ENCODE measurements at places on chromosomes 12 and 14.

DNA sequence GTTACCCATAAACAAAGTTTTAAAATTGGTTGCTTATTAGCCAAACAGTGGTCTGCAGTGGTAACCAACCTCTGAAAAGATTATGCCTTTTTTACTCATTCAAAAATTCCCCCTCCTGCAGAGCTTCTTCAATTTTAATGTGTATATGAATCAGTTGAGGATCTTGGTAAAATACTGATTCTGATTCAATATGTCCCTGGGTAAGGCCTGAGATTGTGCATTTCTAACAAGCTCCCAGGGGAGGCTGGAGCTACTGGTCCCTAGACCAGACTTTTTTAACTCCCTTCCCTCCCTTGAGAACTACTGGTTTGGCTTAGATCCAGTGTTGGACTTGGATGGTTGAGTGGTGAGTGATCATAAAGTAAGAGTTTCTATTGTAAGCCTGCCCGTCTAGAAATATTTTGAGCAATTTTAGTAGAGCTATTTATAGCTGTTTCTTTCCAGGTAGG is 90.2 kb downstream of the FUT8 start:
- no peak for DNase-seq

DNA sequence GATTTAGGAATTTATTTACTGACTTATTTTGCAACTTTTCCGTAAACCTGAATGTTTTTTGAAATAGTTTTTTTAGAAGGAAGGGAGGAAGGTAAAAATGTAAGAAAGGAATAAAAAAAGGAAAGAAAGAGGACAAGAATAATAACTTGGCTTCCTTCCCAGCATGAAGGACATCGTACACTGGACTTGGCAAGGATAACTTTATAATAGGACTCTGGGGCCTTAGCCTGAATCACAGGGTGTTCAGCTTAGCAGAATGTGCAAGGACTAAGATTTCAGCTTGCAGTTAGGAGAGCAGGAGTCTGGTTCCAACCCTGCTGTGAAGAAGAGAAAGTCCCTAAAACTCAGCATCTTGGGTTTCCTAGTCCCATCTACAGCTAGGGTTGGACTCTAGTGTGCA is 1053.3 kb downstream of the VRK1 start:
- no peak for DNase-seq

DNA sequence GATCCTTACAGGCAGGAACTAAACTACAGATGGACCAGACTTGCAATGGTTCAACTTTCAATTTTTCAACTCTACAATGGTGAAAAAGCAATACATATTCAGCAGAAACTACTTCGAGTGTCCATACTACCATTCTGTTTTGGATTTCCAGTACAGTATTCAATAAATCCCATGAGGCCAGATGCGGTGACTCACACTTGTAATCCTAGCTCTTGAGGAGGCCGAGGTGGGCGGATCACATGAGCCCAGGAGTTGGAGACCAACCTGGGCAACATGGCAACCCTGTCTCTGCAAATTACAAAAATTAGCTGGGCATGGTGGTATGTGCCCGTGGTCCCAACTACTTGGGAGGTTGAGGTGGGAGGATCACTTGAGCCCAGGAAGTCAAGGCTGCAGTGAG is 336.1 kb downstream of the MED13L start:
- DNase-seq, result no peak

DNA sequence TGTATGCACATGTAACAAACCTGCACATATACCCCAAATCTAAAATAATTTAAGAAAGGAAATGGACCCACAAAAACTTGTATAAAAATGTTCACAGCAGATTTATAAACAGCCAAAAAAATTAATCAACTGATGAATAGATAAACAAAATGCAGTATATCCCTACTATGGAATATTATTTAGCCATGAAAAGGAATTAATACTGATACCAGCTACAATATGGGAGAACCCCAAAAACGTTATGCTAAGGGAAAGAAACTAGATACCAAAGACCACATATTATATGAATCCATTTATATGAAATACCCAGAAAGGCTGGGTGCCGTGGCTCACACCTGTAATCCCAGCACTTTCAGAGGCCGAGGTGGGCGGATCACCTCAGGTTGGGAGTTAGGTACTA is 20.9 kb downstream of the DUSP16 start:
- DNase-seq, result no peak

DNA sequence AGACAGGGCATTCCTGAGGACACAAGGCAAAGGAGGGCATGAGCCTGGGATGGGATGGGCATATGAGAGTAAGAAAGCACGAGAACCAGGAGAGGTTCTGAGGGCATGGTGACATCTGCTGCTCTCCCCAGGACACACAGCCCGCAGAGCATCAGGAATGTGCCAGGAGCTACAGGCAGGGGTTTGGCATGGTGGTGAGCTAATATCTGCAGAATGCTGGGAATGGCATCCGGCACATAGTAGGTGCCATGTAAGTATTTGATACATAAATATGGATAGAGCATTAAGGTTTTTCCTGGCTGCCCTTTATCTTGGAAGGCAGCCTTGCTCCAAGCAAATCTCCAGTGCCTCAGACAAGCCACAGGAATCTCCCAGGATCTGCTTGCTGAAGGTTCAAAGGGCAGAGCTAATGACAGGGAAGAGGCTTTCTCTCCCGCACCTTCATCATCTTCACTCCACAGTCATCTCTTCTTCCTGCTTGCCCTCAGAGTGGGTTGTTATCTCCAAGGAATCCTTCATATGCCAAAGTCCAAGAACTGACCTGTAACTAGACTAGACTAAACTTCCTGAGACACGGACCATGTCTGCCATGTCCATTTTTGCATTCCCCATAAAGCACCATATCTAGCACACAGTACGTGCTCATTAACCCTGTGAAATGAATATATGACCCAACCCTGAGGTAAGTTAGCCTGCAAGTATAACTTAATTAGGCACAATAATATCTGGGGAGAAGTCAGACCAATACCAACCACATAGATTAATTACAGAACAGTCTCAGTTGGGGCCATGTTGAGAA is 62.0 kb upstream of the SCN8A start:
- no peak for DNase-seq

- DNase-seq, result no peak
Measured at GRCh38 chr14:59570122-59570521, 6.5 kb downstream of the CCDC175 start.

- no peak for DNase-seq
Measured at GRCh38 chr12:91975891-91976290, 169.8 kb downstream of the BTG1 start.

- DNase-seq, result no peak
Measured at GRCh38 chr12:52022841-52023181, 16.1 kb downstream of the TAMALIN start.

- no peak for DNase-seq
Measured at GRCh38 chr12:7151532-7151931, 21.4 kb downstream of the CLSTN3 start.

DNA sequence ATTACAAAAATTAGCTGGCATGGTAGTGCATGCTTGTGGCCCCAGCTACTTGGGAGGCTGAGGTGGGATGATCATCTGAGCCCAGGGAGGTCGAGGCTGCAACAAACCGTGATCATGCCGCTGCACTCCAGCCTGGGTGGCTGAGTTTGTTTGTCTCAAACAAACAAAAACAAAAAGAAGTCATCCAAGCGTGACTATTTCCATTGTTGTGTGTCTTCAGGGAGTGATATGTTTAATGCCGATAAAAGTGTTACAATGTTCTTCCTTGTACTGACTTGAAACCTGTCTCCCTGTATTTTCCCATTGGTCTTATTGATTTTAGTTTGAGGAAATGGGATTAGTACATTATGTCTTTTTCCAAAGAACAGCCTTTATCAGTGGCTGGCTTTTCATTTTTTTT is 75.6 kb upstream of the USP44 start:
- DNase-seq, result no peak

DNA sequence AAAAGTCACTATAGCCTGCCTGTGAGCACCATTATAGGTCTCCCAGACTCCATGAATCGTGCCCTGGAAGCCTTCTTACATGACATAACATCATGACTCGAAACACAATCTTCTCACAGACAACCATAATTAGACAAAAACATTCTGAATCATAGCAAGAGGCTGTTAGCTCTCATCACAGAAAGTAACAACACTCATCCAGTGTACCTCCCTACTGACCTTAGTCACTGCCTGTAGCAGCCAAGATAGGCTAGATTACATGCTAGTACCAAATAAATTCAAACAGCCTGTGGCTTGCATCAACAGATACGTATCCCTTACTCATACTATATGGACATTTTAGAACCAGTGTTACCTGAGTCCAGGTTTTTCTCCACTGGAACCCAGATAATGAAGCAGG is 663.8 kb upstream of the FOXG1 start:
- DNase-seq, result no peak

GRCh38 chr12:124388679-124389137 is 93.8 kb downstream of the RFLNA start:
- no peak for DNase-seq

GRCh38 chr12:94041850-94042249 is 106.5 kb upstream of the PLXNC1 start:
- DNase-seq, result no peak

DNA sequence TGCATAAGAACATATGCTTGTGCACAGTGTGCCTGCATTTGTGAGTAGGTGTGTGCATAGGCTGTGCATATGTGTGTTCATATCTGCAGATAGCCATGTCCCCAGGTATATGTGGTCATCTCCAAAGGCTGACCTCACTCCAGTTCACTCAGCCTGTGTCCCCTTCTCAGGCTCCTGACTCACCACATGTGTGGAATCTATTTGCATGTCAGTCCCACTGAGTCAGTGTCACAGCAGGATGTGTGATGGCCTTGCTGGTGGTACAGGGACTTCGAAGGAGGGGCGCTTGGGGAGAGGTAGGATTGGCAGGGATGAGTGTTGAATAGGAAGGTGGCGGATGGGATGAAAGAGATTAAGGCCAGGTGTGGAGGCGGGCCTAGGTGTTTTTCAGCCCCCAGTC is 35.5 kb downstream of the KRT80 start:
- no peak for DNase-seq

GRCh38 chr12:72141381-72141780 is 130.8 kb upstream of the TRHDE start:
- DNase-seq, result no peak

GRCh38 chr14:61661471-61662400 is 33.6 kb upstream of the HIF1A start:
- DNase-seq, result no peak

Measured in activated CD4-positive, CD25-positive, alpha-beta regulatory T cell (primary cell).